ENCODE measurements at places on chromosomes 1 and 21.

DNA sequence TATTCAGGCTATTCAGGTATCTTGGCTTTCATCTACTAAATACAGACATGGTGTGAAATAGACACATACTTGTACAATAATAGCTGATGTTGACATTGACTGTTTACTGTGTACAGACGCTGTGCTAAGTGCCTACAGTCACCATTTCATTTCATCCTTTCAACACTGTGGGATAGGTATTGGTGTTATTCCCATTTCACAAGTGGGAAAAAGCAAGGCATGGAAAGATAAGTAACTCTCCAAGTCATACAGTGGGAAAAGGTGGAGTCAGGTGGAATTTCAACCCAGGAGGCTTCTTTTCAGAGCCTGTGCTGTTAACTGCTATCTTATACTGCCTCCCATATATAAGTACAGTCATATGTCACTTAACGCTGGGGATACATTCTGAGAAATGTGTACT is 49.6 kb upstream of the ATP1A1 start:
- DNase-seq, result no peak

- no peak for DNase-seq
Measured at GRCh38 chr1:13908128-13908527, 208.1 kb downstream of the PRDM2 start.

DNA sequence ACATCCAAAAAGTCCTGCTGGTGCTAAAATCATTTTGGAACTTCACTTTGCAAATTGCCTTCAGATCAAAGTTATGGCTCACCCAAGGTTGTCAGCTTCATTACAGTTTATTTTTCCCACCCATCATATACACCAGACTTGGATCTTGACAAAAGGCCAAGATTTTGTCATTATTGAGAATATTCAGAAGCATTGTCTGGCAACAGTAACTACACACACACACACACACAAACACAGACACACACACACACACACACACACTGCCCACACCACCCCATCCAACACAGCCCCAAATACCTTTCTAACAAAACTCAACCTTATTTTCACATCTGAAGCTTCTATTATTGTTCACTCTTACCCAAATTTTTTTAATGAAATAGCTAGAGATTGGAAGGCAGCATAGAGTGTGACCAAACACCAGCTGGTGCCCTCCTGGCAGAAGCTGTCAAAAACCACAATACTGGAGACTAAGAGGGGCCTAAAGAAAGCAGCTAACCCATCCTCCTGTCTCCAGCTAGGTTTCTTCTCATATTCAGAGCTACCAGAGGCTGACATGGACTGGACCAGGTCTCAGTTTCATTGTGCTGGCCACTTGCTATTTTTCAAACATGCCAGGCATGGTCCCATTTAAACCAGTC is 139.1 kb upstream of the ZC3H11B start:
- DNase-seq, result no peak

DNA sequence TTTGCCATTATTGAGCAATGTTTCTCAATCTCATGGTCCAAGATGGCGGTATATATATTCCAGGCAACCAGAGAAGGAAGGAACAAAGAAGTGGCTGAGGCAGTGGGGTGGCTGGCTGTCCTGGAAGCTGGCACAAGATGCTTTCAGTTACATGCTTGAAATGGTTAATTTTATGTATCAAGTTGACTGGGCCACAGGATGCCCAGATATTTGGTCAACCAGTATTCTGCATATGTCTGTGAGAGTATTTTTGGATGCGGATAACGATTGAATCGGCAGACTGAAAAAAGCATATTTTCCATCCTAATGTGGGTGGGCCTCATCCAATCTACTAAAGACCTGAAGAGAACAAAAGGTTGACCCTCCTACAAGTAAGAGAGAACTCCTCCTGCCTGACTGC is 55.2 kb downstream of the MAP3K7CL start:
- DNase-seq, result no peak

GRCh38 chr1:195105281-195105680 is 1503.0 kb downstream of the KCNT2 start:
- no peak for DNase-seq
